ENCODE measurements at places on chromosomes 5 and 9.
A peak's percentile ranks its signal among the peaks of the same experiment; 100 is the strongest.

DNA sequence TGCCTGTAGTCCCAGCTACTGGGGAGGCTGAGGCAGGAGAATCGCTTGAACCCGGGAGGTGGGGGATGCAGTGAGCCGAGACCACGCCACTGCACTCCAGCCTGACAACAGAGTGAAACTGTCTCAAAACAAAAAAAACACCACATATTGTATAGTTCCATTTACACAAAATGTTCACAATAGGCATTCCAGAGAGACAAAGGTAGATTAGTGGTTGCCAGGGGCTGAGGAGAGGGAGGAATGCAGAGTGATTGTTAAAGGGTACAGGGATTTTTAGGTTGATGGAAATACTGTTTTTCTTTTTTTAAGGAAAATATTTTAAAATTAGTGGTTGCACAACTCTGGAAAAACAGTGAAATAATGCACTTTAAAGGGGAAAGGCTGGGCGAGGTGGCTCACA, 19.6 kb downstream of the ETF1 start:
- DNase-seq = no peak

DNA sequence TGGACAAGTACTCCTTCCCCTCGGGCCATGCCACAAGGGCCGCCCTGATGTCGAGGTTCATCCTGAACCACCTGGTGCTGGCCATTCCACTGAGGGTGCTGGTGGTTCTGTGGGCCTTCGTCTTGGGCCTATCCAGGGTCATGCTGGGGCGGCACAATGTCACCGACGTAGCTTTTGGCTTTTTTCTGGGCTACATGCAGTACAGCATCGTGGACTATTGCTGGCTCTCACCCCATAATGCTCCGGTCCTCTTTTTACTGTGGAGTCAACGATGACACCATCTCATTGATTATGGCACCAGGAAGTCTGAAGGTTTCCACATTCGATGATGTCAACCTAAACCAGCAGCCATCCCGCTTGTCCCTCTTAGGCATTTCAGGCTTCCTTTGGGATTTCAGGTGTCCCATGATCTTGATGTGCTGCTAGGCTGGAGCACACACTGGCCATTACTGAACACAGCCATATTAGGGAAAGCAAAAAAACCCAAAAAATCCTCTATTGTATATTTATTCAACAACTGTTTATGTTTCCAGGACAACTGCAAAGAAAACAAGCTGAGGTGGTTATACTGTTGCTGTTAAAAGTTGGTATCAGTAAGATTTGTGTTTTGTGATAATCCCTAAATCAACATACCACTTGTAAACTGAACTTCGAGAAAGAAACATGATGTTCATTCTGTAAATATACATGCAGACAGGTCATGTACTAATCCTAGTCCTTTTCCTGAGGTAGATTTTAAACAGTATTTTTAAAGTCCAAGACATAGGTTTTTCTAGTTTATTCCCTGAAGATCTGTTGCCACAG, 1.1 kb downstream of the PLPP6 start:
- no peak for DNase-seq

- no peak for DNase-seq
Observed at GRCh38 chr5:135264451-135265440, 134.3 kb downstream of the MACROH2A1 start.

DNA sequence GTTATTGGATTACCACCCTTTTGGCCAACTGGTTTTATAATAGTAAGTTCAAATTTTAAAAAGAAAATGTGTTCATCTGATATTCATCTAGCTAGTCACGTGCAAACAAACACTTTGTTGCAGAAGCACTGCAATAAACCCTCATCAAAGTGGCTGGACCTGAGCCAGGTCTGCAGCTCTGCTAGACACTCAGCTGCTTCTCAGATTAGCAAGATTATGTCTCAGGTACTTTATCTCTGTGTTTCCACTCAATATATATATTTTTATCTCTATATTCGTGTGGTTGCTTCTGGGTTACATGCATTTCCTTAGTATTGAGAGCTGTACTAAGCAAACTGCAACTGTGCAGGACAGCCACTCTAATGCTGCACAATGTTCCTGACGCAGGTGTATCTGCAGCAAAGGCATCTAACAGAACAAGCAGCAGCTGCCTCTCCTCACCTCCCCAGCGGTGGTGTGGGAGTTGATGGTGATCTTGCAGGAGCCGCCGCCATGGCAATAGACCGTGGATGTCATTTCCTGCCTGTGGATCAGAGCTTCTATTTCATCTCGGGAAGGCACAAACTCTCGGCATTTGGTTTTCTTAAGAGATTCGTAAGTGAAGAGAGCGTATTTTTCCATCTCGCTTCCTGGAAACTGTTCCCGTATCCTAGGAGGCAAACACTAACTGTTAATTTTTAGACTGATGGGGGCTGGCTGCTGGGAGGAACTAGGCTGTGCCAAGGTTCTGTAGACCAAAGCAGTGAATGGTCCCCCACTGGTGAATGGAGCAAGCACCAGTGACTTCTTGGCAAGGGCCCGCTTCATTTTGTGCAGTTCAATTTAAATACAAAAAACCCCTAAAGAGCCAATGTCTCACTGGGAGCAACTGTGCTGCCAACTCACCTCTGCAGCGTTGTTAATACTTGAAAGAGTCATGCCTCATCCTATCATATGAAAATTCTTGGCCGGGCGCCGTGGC, 56.7 kb upstream of the RETREG1 start:
- no peak for DNase-seq

GRCh38 chr9:5592904-5593303, 36.0 kb upstream of the RIC1 start:
- DNase-seq = no peak

DNA sequence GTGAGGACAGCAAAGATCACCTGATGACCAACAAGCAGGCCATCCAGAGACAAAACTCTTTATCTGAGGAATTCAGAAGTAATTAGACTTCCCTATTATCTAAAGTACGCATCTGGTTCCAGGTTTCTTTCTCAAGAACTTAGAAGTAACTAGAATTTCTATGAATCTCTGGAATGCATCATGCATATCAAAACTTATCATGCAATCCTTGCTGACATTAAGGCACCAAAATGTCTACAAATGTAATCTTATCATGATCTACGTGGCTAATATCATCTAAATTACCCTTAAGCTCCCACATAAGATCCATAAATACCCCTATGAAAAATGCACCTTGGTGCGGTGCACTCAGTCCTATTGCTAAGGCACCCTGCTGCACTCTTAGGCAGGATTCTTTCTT, 488.1 kb upstream of the TLE4 start:
- DNase-seq = no peak

GRCh38 chr9:90095682-90096081, 490.9 kb downstream of the GADD45G start:
- no peak for DNase-seq

DNA sequence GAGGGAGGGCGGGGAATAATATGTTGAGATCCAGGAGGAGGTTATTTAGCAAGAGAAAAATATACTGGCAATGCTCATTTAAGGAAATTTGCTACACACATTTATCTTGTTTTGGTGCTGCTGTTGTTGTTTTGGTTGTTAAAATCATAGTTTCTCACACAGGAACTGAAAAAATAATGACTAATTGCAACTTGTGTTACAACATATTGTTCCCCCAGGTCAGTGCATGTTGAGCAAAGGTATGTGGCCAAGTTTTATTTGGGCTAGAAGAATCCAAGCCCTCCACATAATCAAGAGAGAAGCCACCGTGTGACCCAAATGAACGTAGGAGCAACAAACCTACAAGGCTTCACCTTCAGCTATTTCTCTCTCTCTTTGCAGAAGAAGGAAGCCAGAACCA, 220.3 kb upstream of the DAPK1 start:
- DNase-seq = peak; percentile 9

GRCh38 chr9:17433526-17433925, 145.3 kb upstream of the SH3GL2 start:
- DNase-seq = no peak

- peak; percentile 49 for DNase-seq
Observed at GRCh38 chr9:80928697-80929096, 760.6 kb downstream of the TLE1 start.

DNA sequence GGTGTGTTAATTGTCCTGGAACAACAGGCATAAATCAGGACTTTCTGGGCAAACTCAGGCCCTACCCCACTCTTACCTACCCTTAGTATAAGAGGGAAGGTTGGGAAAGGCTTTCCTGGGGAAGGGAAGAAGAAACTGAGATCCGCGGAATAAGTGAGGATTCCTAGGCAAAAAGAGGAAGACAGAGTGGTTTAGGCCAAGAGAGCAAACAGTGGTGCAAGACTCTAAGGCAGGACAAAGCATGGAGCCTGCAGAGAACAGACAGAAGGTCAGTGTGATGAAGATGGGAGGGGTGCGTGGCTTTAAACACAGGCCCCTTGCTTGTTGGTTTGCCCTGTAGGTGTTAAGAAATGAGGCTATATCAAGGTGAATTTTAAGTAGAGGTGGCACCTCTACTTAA, 69.4 kb downstream of the TMC1 start:
- no peak for DNase-seq

DNA sequence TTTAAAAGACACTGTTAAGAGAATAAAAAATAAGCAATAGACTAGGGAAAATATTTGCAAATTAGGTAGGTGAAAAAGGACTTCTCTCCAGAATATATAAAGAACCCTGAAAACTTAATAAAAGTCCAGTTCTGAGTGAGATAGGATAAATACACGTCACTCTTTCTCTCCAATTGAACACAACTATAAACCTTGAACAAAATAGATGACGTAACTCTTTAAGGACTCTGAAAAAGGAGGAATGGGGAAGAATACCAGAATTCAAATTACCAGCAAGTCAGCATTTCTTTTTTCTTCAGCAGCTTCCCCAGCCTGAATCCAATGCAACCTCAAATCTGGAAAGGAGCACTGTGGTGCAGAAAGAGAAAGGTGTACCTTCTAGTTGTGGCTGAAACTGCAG, 6.8 kb upstream of the WDR41 start:
- no peak for DNase-seq

GRCh38 chr5:57768745-57769144, 286.1 kb upstream of the ACTBL2 start:
- peak; percentile 35 for DNase-seq

GRCh38 chr9:87787735-87788134, 61.8 kb downstream of the CTSL start:
- DNase-seq = no peak

DNA sequence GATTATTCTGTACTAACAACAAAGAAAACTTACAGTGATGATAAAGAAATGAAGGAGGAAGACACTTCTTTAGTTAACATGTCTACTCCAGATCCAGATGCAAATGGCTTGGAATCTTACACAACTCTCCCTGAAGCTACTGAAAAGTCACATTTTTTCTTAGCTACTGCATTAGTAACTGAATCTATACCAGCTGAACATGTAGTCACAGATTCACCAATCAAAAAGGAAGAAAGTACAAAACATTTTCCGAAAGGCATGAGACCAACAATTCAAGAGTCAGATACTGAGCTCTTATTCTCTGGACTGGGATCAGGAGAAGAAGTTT, 67.9 kb downstream of the VCAN start:
- no peak for DNase-seq
